ENCODE measurements at places on chromosomes 2 and 18. TPM values are rescaled to one million over a fixed set of nuclear protein-coding genes. Genes with fewer than 3 reads are reported as not detected.

DNA sequence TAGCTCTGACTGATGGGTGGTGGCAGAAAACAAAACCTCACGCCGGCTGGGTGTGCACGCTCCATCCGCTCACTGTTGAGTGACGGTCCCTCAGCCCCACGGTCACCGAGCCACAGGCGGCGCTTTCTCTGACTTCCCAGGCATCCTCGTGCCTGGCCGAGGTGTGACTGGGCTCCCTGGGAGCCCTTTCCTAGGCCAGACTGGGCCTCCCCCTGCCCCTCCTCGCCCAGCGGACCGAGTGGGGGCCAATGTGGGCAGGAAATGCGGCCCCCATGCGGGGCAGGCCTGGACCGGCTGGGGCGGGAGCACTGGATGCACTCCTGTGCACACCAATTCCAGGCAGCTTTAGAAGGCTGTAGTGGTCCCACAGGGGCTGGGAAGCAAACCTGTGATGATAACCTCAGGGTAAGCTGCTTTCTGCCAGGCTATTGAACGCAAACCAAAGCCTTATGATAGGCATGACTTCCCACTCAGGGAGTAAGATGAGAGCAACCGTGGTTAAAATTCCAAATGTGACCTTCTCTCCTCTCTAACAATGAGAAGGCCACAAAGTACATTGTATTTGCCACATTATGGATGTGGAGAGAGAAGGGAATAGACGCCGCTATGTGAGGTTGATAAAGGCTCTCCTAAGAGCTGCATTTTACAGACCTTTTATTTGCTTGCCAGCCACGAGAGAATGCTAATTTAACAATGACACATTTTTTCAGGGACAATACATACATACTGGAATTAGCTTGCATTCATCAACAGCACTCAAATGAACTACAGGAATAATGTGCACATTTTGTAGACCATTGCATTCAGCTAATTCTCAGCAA, 83.9 kb upstream of the PGAP1 start:
- DNase-seq: no peak

- DNase-seq: no peak
Observed at GRCh38 chr18:31190919-31191318, 28.3 kb upstream of the DSC1 start.

GRCh38 chr18:76847916-76848315, 25.6 kb downstream of the ZNF236 start:
- DNase-seq: no peak

GRCh38 chr2:225558399-225559071, 159.0 kb downstream of the NYAP2 start:
- no peak for DNase-seq

The CCDC85A gene
- total RNA-seq: 31.0 TPM

The KCNIP3 gene
- 4.9 TPM for total RNA-seq

The ABCG5 gene
- total RNA-seq: not detected

The GCG gene
- total RNA-seq: 0.41 TPM

The CYB5A gene
- total RNA-seq: 9.0 TPM

The TLX2 gene
- total RNA-seq: not detected

The ARMC9 gene
- 15.1 TPM for total RNA-seq

The MSH2 gene
- total RNA-seq: 89.7 TPM
